ENCODE measurements at places on chromosomes 12 and 14.

GRCh38 chr14:51507511-51507905 lies 144.2 kb upstream of the FRMD6 start:
- no peak for DNase-seq

- no peak for DNase-seq
Observed at GRCh38 chr14:64844969-64845536, 34.7 kb downstream of the SPTB start.

DNA sequence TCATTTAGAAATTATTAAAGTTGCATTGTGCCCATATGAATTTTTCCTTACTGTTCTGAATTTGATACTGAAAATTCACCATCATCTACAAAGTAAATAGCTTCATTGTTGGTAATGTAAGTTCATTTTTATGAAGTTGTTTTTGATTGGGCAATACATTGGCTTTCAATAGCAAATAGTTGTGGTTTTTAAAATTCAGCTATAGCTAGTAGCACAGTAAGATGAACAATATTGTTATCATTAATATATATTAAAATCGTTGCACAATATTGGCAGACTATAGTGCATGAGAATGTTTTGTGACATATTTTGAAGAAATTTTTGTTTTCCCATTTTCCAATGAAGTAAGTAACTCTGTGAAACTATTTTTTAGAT lies 575.0 kb downstream of the PRKD1 start:
- DNase-seq: no peak

DNA sequence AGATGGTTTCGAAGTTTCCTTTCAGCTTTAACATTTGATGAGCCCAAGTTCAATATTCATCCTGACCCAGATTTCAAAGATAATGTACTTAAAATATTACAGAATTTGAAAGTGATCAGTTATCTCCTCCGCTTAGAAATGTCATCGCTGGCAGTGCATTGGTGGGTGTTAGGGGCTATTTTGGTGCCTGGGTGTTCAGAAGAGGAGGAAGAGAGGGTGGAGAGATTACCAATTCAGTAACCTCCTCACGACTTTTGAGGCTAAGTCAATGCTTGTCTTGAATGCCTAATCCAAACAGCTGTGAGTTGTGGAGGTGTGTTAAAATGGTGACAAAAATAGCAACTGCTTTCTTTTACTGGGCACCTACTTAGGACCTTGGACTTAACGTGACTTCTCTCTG lies 13.8 kb upstream of the DGLUCY start:
- no peak for DNase-seq

DNA sequence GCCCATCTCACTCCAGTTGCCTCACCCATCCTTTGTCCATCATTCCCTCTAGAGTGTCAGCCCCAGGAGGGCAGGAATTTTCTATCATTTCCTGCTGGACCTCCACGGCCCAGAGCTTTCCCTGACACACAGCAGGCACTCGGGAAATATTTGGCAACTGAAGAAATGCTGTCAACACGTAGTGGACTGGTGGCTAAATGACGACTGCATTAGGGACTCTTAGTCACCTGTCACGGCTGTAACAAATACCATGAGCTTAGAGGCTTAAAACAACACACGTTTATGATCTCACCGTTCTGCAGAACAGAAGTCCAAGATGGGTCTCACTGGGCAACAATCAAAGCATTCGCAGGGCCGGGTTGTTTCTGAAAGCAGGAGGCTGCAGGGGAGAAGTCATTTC lies 91.3 kb downstream of the PHETA1 start:
- DNase-seq: no peak

DNA sequence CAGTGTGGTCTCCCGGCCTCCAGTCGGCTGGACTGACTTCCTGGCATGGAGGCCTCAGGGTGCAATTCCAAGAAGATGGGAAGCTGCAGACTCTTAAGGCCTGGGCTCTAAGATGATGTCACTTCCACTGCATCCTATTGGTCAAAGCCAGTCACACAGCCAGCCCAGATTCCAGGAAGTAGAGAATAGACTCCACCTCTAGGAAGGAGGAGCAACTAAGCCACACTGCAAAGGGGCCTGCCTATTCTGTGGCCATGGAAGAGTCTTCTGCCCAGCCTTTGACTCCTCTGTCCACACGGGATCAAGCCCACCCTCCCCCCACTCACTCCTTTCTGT lies 103.9 kb upstream of the RFLNA start:
- DNase-seq: no peak

GRCh38 chr12:11880381-11880780 lies 190.4 kb upstream of the BCL2L14 start:
- no peak for DNase-seq

DNA sequence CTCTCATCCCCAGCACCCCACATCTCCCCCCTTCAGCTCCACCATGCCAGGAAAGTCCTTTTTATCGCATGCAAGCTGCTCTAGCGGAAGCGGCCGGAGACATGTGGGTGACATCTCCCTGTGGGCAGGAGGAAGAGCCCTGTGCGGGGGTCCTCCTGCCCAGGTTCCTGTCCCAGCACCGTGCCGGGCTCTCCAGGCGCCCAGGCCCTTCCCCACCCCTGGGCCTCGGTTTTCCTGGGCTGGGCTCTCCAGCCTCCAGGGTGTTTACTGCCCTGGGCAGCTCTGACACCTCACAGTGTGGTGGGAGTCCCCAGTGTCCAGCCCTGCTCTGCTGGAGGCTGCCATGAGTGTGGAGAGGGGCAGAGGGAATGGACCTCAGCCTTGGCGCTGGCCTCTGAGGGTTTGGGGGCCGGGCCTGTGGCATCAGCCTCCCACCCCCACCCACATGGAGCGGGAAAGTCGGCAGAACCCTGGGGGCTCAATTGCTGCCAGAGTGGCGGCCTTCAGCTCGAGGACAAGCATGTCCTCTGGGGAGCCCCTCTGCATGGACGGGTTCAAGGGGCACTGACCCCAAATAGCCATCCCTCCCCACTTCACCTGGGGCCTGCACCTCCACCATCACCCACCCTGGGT lies 16.9 kb downstream of the ASPG start:
- peak; percentile 7 for DNase-seq

DNA sequence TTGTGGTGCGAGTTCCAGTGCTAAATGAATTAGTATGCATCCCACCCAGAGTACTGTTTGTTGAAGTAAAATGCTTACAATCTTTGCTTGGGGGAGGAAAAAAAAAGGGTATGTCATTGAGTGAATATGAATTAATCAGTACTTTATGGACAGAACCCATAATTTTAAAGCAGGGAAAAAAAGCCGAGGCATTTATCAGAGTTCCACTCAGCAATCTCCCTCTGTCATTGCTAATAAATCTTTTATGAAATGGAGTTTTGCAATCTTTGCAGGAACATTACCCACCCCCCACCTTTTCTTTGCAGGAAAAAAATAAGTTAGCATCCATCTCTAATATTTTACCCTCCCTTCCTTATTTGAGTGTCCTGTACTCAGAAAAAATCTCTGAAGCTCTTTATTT lies 127.9 kb upstream of the TMPO start:
- DNase-seq: no peak

- no peak for DNase-seq
Observed at GRCh38 chr12:104583301-104583700, 126.6 kb downstream of the CHST11 start.

DNA sequence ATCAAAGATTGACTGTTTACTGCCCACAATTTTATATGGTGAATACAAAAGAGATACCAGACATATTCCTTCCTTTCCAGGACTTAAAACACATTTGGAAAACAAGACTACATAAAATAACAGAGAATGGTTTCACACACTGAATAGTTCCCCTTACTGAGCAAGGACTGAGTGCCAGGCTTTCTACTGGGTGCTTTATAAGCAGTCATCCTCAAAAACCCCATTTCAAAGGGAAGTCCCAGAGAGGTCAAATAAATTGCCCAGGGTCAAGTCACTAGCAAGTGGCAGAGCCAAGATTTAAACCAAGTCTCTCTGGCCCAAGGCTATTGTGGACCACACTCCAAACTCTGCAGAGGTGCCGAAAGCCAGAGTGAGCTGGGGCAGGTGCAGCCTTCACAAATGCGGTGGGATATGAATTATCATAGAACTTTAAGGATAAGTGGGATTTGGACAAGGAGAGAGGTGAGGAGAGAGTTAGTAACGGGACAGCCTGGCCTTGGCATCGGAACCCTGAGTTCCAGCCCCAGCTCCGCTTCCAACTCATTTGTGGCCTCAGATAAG lies 9.1 kb upstream of the RPAP3 start:
- no peak for DNase-seq

DNA sequence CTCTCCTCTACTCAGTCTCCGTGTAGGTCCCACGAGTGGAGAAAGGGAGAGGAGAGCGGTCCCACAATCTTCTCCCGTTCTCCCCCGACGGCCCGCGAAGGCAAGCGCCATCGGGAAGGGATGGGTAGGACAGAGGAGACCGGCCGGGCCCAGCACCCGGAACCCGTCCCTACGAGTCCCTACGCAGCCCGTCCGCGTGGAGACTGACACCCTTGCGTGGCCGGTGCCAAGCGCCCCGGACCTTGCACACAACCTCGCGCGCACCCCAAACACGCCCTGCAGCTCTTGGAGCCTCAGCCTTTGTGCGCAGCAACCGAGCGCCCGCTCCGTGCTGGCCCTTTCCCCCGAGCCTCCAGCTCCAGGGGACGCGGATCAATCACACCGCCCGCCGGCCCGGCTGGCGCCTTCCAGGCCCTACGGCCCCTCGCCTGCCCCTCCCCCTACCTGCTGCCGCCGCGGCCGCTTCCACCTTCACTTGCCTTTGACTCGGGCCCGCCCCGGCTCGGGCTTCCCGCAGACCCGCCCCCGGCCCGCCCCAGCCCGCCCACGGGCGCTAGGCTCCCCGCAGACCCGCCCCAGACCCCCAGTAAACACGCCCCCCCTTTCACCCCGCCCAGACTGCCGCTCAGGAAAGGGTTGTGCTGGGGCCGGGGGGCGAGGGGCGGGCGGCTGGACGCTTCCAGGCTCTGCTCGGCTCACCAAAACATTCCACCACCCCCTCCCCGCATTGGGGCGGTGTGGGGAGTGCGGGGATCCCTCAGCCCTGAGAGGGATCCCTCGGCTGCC lies at the start of gene NDRG2:
NDRG2 (minus strand) TSS at position 477 of the 786 bp plus-strand sequence. CDS start 1,746 bp downstream, outside the sequence.
- DNase-seq: peak; percentile 90

DNA sequence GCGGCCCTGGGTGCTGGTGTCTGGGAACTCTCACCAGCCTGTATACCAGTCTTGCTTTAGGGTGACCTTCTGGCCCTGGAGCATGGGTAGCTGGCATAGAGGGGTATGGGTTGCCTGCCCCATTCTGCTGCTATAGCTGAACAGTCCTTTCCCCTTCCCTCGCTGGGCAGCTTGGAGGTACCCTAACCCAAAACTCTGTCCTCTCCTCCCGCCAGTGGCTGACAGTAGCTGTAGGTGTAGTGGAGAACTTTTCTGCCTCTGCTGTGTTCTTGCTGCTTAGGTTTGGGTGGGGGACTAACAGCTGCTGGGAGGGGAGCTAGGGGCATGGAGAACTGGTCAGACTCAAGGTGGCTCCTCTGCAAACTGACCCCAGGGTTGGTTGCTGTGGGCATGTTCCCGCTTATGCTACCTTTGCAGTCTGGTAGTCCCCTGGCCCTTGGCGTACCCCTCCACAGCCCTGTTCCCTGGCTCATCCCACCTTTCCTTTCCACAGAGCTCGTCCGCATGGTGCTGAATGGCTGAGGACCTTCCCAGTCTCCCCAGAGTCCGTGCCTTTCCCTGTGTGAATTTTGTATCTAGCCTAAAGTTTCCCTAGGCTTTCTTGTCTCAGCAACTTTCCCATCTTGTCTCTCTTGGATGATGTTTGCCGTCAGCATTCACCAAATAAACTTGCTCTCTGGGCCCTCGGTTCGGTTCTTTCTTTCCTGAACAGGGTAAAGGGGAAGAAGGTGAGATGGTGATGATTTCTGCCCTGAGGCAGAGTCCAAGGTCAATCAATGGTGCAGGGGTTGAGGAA lies 2.9 kb downstream of the MYL6 start:
- DNase-seq: no peak

DNA sequence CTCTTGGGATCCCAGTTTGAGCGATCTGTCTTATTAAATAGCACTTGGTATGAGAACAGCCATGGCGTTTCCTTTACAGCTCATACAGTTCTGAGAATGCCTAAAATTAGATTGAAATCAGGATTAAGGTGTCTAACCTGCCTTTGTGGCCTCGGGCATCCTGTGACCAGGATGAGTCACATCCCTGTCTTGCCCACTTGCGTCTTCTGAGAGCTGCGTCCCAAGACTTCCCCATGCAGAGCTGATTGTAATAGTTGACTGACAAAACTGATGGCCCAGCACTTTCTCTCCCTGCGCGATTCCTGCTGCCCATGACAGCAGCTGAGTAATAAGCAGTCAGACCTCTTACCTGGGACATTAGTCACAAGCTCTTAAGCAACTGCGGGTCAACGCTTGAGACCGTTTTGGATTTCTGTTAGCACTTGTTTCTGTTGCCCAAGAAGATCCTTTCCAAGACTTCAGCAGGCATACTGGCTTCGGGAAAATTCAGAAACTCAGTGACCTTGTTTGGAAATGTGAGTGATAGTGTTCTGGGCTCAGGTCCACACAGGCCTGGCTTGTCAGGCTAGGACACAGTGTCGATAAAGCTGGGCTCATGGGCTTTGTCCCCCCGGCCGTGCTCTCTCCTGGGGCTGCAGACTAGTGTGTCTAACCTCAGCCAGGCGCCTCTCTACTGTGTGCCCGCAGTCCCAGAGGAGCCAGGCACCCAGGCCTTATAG lies 169.9 kb upstream of the HIF1A start:
- DNase-seq: peak; percentile 74

GRCh38 chr12:103956509-103957027 lies 9.1 kb upstream of the TDG start:
- DNase-seq: no peak

GRCh38 chr12:43261701-43262100 lies 290.3 kb downstream of the ADAMTS20 start:
- no peak for DNase-seq

DNA sequence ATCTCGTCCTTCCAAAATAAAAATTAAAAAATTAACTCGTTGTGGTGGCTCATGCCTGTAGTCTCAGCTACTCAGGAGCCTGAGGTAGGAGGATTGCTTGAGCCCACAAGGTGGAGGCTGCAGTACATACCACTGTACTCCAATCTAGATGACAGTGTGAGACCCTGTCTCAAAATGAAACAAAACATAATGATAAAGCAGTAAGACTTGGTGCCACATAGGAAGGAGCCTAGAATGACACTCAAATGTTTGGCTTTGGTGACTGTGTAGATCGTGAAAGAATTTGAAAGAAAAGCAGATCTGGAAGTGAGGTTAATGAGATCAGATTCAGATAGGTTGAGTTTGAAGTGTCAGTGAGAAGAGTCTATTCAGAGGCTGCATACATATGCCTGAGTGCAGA lies 150.1 kb upstream of the ATP2B1 start:
- no peak for DNase-seq

DNA sequence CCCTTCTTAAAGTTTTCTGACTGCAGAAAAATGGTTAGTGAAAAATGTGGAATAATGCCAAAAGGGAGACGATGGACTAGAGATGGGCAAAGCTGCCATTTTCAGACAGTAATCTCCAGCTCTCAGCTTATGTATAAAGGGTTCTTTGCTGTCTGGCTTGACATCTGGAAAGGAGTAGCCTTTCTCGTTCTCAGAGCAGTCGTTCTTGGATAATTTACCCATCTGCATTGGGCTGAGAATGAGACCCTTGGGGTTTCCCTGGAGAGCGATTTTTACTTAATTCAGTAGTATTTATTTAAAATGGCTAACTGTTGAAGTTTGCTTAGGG lies 1.2 kb downstream of the NUDT4 start:
- DNase-seq: no peak

GRCh38 chr14:72049462-72049861 lies 117.2 kb downstream of the RGS6 start:
- DNase-seq: no peak

Measured in heart left ventricle (tissue), 16 donors.